NK-92 treated with Interleukin-12 subunit alpha and Interleukin-12 subunit beta, amount 100 ng/mL, for 24 hours (cell line): ENCODE measurements at places on chromosomes 12 and 14.

GRCh38 chr12:62297321-62297720 lies 37.1 kb downstream of the USP15 start:
- DNase-seq: no peak

- no peak for DNase-seq
Measured at GRCh38 chr12:106108185-106108835, 30.4 kb downstream of the NUAK1 start.

DNA sequence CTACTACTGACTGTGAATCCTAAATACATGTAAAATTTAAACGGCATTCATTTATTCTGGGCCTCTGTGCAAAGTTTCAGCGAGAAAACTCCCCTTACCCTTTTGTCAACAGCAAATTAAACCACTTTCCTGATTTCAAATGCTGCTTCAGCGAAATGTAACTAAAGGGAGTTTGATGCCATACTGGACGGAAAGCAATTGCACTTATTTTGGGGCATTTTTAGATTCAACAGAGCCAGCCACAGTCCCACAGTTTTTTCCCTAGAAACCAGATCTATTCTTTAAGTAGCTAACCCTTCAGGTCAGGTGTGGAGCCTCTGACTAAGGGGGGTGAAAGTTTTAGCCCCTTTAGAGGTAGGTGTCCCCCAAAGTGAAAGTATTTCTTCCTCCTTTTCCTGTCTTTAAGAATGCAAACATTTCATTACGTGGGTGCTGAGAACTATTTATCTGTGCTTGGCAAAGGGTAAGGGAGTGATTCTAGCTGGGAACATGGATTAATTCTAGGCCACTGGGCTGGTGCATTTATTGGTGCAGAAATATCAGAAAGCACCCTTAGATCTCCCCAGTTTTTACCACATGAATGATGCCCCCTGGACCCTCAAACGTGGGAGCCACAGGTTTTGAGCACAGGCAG lies 72.7 kb downstream of the SPTB start:
- DNase-seq: no peak

GRCh38 chr14:91103116-91103515 lies 10.8 kb upstream of the DGLUCY start:
- DNase-seq: no peak

DNA sequence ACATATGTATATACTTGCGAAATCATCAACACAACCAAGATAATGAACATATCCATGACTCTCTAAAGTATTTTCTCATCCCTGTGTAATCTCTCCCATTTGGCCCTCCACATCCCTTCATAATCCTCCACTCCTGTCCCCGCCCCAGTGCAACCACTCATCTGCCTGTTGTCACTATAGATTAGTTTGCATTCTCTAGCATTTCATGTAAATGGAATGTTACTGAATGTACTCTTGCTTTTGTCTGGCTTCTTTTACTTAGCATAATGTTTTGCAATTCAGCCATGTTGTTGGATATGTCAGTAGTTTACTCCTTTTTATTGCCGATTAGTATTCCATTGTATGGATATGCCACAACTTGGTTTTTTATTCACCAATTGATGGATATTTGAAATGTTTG lies 99.1 kb downstream of the BICD1 start:
- DNase-seq: no peak

DNA sequence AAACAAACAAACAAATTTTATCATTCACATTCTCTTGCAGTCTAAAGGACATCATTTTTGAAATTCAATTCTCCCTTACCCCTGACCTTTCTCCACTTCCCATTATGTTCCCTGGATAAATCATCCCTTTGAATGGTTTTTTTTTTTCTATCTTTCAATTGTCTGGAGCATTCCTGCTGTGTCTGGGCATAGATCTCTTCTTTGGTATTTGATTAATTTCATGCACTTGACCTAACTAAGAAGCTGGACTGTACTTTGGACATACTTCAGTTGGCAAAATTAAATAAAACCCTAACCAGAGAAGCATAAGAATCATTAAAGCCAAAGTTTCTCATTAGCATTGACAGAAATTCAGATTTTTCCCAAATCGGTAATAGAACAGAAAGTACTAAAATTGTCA lies 163.6 kb upstream of the BMP4 start:
- no peak for DNase-seq

GRCh38 chr12:104360983-104361707 lies 57.6 kb downstream of the EID3 start:
- DNase-seq: no peak

DNA sequence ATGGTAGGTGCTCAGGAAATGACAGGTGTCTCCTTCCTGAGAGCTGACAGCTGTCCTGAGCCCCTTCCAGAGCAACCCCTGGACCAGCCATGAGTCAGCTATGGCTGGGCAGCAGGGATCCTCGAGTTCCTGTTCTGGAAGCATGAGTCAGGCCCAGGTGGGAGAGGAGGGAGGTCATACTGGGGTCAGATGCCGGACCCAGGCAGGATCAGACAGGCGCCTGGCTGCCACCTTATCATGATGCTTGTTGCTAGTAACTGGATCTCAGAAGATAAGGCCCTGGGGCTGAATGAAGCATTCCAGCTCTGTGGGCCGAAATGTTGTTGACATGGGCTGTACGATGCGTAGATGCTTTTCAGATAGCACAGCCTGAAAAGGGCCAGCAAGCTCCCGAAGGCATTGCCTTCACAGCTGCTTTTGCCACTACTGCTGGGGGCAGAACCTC lies 17.4 kb upstream of the KRT7 start:
- no peak for DNase-seq

GRCh38 chr12:105281694-105282049 lies 45.7 kb upstream of the APPL2 start:
- DNase-seq: no peak

- DNase-seq: no peak
Measured at GRCh38 chr12:27316947-27317346, 15.7 kb upstream of the BMAL2 start.

GRCh38 chr14:44988694-44989093 lies 26.7 kb downstream of the TOGARAM1 start:
- DNase-seq: no peak

GRCh38 chr12:6391013-6391412 lies 7.1 kb downstream of the LTBR start:
- DNase-seq: no peak

- DNase-seq: no peak
Measured at GRCh38 chr14:95039993-95040348, 117.4 kb downstream of the DICER1 start.
